NCI-H2029 treated with DMSO at 0.1 percent for 48 hours (cell line): ENCODE measurements at places on chromosomes 12 and 14.

DNA sequence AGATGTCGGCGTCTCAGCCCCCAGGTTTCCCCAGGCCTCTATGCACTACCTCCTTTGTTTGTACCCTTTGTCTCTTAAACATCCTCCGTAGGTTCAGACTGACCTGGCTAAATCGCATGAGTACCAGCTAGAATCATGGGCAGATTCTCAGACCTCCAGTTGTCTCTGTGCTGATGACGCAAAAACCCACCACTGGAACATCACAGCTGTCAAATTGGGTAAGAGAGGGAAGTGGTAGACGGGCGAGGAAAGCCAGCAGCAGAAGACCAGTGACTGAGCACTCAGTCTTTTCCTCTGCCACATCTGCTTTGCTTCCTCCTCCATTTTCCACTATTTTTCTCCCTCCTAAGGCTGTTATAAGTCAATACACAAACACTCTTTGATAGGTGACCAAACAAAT lies 29.7 kb downstream of the A2ML1 start:
- DNase-seq, result no peak

DNA sequence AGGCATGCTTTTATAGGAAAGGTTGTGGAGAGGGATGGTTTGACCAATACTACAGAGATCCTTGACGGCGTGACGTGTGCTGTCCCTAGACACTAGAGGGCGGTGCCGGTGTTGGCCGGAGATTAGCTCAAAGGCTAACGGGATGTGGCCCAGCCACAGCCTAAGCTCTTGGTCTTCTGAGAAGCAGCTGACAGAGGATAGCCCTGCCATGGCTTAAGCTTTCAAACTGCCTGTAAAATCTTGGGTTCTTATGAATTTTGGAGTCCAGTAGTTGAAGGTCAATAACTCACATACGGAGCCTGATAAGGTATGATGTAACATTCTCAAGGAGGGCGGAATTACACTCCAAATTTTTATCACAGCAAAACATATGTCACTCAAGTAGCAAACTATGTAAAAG lies 515.7 kb upstream of the ATXN7L3B start:
- DNase-seq, result peak; percentile 33

DNA sequence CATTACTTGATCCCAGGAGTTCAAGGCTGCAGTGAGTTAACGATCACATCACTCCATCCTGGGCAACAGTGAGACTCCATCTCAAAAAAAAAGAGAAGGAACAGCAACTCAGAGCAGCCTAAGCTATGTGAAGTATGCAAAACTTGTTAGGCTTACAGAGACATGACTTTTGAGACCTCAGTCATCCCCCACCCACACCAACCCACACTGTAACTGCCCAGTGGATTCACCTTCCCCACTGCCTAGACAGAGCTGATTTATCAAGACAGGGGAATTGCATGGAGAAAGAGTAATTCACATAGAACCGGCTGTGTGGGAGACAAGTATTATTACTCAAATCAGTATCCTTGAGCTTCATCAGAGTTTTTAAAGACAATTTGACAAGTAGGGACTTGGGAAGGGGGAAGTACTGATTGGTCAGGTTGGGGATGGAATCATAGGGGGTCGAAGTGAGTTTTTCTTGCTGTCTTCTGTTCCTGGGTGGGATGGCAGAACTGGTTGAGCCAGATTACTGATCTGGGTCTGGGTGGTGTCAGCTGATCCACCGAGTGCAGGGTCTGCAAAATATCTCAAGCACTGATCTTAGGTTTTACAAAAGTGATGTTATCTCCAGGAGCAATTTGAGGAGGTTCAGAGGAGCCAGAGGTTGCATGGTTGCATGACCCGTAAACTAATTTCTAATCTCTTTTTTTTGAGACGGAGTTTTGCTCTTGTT lies 6.2 kb upstream of the WDR89 start:
- DNase-seq, result no peak

DNA sequence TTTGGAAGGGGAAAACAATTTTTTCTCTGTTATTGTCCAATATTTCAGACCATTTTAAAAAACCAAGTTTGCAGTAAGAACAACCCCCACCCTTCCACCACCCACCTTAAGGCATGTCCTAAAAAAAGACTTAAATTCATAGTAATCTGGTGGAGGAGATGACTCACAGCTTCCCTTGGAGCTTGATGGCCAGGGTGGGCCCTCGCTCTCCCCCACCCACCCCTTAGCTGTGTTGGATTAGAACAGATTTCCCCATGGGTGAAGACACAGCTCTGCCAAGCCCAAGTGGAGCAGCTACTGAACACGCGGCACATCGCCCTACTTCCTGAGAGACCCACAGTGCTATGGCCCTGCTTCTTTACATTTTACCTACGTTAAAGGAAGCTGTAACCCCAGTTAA lies 140.3 kb downstream of the GCH1 start:
- no peak for DNase-seq

DNA sequence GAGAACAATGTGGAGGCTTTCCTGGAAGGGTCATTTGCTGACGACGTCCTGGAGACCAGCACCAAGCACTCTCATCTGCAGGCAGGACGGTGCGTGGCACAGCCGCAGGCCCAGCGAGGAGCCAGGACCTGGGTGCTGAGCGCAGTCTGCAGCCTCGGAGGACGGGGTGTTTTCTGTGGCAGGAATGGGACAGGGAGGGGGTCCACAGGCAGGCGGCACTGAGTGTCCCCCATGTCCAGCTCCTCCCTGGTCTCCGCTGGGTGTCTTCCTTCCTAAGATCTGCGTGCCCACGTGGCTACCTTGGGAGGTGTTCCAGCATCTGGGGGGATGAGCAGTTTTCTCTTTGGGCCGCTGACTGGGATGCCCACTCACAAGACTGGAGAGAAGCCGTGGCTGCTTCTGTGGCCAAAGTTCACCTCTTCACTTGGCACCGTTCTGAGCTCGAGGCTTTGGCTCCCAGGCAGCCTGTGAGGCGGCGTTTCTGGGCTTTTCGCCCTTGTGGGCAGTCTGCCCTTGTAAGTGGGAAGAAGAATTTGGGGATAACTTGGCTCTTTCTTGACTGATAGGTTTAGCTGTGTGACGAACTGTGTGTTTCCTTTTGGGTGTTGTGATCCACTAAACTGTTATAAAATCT lies 72.2 kb downstream of the NOC4L start:
- DNase-seq, result no peak

- no peak for DNase-seq
These were observed 52.7 kb downstream of the ERH start for GRCh38 chr14:69345402-69345801.

DNA sequence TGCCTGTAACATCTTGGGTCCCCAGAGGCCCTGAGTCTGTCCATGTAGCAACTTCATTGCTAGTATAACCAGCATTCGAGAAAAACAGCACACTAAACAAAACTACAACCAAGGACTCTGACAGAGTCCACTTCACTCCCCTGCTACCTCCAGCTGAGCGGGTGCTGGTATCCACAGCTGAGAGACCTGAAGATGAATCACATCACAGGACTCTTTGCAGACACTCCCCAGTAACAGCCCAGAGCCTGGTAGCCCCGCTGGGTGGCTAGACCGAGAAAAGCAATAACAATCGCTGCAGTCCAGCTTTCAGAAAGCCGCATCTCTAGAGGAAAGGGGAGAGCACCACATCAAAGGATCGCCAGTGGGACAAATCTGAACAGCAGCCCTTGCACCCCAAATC lies 9.0 kb upstream of the IQSEC3 start:
- DNase-seq, result no peak

DNA sequence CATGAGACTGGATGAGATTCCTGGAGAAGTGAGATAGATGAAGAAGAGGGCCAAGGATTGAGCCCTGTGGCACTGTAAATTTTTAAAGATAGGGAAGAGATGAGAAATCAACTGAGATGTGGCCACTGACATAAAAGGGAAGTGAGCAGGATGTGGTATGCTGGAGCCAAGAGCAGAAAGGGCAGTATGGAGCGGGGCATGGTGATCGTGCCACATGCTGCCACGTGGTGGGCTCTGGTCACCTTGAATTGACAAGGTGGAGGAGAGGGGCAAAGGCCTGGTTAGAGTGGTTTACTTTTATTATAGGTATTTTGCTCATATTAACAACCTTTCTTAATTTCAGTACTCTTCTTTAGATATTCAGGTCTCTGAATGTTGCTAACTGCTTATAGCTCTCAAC lies 257.9 kb downstream of the NEDD1 start:
- DNase-seq, result no peak

- DNase-seq, result no peak
These were observed 234.3 kb downstream of the C12orf50 start for GRCh38 chr12:87794854-87795253.

GRCh38 chr12:122995503-122996187 lies 15.2 kb downstream of the ARL6IP4 start:
- no peak for DNase-seq

DNA sequence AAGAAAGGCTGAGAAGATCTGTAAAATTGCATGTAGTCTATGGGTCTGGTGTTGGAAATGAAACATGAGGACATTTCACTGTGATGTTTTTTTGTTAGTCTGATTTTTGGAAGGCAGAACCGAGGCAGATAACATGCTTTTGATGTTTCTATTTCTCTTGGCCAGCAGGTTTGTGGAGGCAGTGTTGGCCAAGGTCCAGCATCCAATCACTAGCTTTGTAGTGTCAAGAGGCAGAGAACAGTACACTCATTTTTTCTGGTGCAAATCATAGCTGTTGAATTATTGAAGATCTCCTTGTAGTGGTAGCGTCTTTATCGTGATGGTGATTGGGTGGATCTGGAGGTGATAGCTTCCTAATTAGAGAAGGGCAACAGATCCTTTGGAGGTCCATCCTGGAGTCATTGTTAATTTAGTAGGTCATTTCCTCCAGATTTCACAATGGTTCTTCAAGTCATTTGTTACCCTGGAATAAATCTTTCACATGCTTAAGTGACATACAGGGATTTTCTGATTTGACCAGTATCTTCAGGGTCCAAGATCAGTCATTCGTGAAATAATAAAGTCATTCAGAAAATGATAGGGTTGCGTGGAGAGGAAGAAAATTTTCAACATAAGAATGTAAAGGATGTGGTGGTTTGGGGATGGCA lies 252.4 kb upstream of the CPNE8 start:
- no peak for DNase-seq

DNA sequence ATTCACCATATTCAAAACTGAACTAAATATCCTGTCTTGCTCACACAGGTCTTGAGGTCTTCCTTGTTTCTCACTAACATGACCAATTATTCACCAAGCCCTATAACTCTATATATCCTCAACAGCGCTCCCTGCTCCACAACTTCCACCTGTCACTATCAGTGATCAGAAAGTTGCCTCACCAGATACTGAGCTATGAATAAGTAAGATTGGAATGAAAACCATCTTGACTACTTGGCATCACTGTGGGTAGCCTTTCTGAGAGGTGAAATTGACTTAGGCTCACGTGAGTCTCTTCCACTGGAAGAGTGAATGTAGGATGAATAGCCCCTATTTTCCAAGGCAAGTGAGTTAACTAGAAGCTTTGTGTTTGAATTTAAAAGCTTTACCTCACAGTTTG lies 167.1 kb downstream of the PIK3C2G start:
- DNase-seq, result no peak

DNA sequence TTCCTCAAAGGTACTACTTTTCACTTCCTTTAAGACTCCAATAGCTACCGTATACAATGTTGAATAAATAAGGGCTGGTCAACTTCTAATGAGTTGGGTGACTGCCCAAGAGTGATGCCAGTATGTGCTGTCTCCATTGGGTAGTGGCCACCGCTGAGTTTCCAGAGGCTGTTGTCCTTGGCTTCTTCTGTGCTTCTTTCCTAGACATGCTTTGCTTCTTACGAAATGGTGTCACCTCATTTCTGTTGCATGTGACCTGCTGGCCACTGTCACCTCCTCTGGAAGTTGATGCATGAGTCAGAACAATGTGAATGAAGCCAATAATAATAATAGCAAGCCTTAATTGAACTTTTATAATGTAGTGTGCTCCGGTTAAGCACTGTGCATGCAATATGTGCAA lies 7.5 kb upstream of the NID2 start:
- DNase-seq, result no peak

- DNase-seq, result no peak
These were observed 77.7 kb upstream of the SLC38A2 start for GRCh38 chr12:46450279-46450748.

DNA sequence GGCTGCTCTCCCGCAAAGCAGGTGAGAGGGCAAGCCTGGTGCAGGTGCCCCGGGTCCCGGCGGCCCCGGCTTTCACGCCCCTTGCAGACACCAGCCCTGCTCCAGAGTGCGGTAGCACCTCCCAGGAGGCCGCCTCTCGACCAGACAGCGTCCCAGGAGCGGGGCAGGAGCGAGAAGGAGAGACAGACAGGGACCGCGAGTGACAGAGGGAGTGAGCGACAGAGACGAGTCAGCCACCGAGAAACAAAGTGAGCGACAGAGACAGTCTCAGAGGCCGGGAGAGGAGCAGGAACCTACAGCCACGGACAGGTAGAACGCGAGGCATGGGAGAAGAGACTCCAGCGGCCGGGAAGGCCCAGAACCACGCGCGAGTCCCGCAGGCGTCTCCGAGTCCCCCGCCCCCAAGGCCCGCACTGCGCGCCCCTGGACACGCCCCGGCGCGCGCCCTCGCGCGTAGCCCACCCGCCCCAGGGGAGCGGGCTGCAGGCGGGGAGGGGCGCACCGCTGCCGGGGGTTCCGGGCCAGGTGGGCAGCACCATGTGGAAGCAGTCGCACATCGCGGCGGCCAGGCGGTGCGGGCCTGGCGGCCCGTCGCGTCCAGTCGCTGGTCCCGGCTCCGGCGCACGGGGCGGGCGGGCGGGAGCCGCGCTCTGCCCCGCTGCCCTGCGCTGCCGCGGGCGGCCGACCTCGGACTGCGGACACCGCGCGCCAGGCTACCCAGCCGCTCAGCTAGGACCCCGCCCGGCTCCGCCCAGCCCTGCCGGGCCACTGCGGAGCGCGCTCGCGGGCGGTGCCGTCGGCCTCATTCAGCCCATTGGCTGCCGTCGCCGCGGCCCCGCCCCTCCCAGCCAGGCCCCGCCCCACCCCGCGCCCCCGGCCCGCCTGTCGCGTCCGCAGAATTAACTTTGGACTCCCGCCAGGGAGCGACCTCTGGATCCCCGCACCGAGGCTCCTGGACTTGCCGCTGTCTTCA lies at the start of gene AHNAK2:
AHNAK2 (minus strand) TSS at position 694 of the 973 bp plus-strand sequence; CDS start at position 557, 137 bp downstream.
- no peak for DNase-seq

GRCh38 chr12:108823804-108824203 lies 33.6 kb downstream of the SSH1 start:
- DNase-seq, result no peak

GRCh38 chr12:89935850-89936249 lies 227.2 kb upstream of the ATP2B1 start:
- no peak for DNase-seq

- DNase-seq, result no peak
These were observed 74.9 kb upstream of the BCAT1 start for GRCh38 chr12:25023808-25024207.

DNA sequence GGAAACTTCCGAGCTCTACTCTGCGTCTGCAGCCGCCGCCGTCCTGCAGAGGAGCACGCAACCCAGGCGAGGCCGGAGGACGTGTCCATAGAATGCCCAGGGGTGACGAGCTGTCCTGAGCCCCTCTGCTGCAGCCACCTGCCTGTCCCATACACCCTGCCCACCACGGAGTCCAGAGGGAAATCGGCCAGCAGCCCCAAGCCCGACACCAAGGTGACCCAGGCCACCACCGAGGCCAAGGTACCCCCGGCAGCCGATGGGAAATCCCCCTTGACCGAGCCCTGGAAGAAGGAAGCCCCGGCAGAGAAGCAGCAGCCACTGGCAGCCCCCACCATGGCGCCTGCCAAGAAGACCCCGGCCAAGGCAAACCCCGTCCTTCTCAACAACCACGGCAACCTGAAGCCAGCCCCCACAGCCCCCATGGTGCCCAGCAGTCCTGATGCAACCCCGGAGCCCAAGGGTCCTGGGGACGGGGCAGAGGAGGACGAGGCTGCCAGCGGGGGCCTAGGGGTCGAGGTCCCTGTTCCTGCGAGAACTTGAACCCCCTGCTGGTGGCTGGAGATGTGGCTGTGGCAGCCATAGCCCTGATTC lies 128.7 kb upstream of the C14orf180 start:
- no peak for DNase-seq
